GM12865 (cell line): ENCODE measurements at places on chromosomes 1 and 21.

DNA sequence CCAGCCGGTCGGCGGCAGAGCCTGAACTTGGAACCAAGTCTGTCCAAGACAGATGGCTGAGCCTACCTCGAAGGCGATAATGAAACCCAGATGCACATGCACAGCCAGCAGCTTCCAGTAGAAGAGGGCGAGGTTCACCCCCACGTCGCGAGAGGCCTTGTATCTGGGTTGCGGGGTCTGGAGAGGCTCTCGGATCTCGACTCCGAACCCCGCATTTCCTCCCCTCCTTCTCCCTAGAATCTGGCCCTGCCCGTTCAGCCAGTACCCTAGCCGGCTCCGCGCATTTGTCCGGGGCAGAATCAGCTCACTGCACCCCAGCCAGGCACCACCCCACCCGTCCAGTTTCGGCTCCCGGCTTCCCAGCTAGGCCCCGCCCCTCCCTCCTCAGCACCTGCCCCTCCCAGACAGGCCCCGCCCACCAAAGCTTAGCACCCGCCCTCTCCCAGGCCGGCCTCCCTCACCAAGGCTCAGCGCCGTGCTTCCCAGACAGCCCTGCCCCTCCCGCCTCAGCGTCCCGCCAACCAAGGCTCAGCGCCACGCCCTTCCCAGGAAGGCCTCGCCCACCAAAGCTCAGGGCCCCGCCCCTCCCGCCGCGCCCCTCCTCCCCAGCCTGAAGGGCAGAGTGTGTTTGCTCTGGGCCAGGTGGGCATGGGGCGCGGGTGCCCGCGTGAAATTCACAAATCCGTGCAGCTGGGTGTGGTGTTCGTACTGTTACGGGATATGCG is 4.8 kb upstream of the ARHGEF19 start:
- peak; percentile 97 for DNase-seq

- peak; percentile 22 for DNase-seq
Measured at GRCh38 chr1:42002220-42002619, 83.5 kb upstream of the HIVEP3 start.

GRCh38 chr1:232426801-232427200 is 203.1 kb downstream of the SIPA1L2 start:
- DNase-seq: no peak

DNA sequence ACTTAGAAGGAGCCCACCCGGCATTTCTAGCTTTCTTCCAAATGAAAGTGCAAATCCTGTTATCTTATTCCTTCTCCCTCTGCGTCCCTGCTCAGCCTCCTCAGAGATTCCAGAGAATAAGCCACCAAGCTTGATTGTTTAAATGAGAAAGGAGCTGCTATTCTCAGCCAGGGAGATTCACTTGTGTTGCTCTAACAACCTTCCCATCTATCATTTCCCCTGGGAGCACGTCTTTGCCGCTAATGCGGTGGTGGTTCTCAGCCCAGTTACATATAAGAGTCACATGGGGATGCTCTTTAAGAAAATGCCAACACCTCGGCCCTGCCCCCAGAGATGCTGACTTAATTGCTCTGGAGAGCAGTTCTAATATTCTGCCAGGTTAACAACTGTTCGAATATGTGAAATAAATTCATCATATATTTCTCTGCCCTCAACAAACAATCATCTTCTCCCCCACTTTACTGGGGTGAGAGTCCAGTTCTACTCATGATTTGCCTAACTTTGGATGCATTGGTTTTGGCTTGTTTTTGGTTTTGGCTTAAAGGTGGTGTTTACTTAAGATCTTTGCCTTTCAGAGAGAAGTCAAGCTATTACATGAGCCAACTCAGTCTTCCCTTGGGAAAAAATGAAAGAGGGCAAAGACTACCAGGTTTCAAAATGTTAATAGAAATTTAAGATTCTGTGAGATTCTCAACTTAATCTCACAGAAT is 213.9 kb downstream of the SEC16B start:
- DNase-seq: no peak

GRCh38 chr1:14599183-14599791 is 802 bp downstream of the KAZN start:
- peak; percentile 56 for DNase-seq

- DNase-seq: peak; percentile 81
Measured at GRCh38 chr1:3672231-3672970, 20.1 kb downstream of the TP73 start.

DNA sequence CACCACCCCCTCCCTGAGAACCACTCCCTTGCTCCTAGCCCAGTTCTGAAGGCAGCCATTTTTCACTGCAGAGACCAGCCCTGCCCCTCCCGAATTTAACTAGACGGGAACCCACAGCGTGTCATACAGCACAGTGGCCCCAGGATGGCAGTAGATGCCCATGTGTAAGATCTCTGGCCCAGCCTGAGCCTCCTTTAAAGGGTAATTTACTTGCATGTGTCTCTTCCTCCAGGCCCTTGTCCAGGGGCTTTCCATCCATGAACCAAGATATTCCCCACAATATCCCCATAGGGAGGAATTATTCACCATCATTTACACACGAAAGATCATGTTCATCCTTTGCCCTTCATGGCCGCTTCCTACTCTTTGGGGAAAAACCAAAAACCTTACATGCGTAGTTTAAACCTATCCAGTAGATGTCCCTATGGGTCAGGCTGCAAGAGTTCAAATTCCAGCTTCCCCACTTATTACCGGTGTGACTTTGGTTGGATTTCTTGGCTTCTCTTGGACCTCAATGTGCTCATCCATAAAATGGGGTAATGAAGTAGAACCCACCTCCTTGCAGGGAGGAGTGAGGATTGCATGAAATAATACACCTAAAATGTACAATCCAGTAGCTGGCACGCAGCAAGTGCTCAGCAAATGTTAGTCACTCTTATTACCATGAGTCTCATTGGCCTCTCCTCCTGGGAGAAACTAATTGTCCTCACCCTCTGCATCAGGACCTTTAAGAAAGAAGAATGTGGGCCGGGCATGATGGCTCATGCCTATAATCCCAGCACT is 4.0 kb upstream of the LACTBL1 start:
- peak; percentile 86 for DNase-seq

GRCh38 chr1:183552891-183553290 is 37.4 kb downstream of the NCF2 start:
- no peak for DNase-seq

DNA sequence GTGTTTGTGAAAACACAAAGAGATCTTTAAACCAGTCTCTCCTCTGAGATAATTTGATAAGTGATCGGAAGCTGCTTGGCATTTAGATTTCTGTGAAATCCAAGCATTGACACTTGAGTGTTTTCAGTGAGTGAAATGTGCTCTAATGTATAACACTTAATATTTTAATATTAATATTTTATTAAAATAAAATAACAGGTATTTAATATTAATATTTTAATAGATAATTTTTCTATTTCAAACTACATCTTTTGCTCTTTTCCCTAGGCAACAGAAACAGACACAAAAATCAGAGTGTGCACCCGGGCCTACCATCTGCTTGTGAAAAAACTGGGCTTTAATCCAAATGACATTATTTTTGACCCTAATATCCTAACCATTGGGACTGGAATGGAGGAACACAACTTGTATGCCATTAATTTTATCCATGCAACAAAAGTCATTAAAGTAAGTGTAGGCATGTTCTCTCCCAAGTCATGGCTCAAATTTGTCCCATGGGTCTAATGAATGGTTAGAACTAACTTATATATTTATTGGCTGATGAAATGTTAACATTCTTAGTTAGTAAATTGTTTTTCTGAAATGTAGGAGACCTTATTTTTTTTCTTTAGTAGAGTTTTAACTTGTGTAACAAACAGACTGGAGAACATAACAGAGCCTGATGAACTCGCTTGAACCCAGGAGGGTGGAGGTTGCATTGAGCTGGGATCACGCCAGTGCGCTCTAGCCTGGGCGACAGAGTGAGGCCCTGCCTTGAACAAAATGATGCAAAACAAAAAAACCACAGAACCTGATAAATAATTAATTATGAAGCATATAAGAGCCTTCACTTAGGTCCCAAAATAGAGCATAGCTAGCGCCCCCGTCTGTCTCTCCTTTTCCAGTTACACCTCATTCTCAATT is 55.2 kb downstream of the MTR start:
- DNase-seq: no peak

DNA sequence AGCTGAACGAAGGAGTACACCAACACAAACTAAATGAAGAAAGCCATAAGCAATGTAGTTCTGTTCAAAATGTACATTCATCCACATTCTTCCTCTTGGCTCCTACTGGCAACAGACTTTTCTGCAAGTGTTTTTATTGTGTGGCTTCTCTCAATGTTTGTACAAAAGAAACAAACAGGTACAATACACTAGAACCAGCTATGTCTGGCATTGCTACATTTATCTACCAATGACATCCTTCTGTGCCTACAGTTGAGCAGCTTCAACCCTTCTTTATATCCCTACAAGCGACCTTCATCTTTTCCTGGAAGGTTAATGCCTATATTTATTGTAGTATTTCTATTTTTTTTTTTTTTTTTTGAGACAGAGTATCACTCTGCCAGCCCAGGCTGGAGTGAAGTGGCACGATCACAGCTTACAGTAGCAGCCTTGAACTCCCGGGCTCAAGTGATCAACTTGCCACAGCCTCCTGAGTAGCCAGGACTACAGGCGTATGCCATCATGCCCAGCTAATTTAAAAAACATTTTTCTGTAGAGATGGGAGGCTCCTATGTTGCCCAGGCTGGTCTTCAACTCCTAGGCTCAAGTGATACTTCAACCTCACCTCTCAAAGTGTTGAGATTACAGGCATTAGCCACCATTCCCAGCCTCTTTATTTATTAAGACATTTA is 89.3 kb downstream of the ASH1L start:
- DNase-seq: no peak

DNA sequence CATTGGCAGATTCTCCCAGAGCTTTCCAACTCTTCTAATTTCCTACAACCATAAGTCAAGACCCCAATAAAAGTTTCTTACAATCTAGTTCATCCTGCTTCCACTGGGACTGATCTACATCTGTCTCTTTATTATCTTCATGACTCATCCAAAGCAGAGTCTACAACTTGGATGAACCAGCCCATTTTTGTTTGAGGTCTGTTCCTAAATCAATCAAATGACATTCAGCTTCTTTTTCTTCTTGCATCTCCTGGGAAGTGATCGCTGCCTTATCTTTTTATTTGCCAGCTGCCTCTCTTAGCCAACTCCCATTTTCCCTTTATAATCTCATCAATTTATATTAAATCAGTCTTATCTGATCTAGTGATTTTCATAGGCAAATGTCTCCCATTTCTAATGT is 105.6 kb downstream of the ERG start:
- no peak for DNase-seq

DNA sequence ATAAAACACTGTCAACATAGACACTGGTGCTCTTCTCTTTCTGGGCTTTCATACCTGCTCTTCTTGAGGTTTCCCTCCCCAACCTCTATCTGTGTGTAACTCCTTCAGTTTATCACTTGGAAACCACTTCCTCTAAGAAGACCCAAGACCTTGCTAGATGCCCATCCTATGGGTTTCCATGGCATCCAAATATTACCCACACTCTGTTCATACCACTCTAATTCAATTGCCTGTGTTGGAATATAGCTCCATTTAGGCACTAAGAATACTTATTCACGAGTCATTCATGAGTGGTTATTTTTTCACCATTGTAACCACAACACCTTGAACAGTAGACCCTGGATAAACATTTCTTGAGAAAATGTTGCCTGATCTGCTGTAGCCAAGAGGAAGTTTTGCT is 231.1 kb upstream of the SGIP1 start:
- DNase-seq: no peak

GRCh38 chr1:68221001-68221979 is 11.0 kb downstream of the WLS start:
- no peak for DNase-seq

DNA sequence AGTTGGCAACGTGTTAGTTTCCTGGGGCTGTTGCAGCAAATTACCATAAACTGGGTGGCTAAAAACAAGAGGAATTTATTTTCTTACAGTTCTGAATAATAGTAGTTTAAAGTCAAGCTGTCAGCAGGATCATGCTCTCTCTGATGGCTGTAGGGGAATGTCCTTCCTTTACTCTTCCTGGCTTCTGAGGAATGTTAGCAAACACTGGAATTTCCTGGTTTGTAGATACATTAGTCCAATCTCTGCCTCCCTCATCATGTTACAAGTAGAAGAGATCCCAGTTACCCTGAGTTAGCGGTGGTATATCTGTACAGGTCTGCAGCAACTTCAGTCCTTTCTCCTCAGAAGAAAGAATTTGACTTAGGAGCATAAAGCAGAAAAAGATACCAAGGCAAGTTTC is 2249.1 kb downstream of the NCAM2 start:
- DNase-seq: no peak

- DNase-seq: peak; percentile 17
Measured at GRCh38 chr1:189149547-189150375, 1327.9 kb downstream of the BRINP3 start.

GRCh38 chr1:3610527-3611169 is 660 bp downstream of the MEGF6 start:
- no peak for DNase-seq

GRCh38 chr1:69513601-69514000 is 54.1 kb upstream of the LRRC7 start:
- DNase-seq: no peak

GRCh38 chr1:17574516-17574915 is 35.0 kb downstream of the ARHGEF10L start:
- DNase-seq: no peak

- DNase-seq: no peak
Measured at GRCh38 chr21:44726826-44727225, 15.5 kb upstream of the TSPEAR start.

GRCh38 chr1:183783767-183784637 is 20.9 kb upstream of the RGL1 start:
- DNase-seq: no peak

DNA sequence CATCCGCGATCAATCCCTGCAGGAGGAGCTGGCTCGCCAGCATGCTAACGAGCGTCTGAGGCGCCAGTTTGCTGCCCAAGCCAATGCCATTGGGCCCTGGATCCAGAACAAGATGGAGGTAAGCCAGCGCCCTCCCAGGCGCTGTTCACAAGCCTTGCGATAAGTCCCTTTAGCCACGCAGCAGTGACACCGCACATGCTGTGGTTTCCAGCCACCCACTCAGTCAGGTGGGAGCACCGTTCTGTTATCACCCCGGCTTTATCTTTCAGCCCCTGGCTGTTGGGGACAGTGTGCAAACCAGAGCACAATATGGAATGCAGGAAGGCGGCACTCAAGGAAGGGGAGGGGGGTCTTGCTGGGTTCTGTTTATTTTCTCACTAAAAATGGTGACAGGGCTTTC is 41.1 kb upstream of the MTR start:
- DNase-seq: no peak

DNA sequence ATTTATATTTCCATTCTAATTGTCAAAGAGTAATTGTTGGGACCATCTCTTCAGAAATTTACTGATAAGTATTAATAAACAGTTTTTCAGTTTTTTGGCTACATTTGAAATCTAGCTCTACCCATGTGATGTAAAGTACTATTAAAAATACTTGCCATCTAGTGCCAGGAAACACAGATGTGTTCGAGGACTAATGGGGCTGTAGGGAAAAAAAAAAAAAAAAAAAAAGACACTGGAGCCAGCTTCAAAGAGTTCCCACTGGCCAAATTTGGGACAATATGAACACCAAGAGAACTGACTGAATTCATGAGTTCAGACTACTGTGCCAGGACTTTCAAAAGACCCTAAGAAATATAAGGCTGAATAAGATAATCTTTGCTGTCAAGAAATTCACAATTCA is 65.2 kb upstream of the GFI1 start:
- DNase-seq: no peak

GRCh38 chr1:208985231-208985630 is 598.3 kb upstream of the CAMK1G start:
- no peak for DNase-seq
